ENCODE measurements at places on chromosomes 4 and X. TPM values are rescaled to one million over a fixed set of nuclear protein-coding genes. Genes with fewer than 3 reads are reported as not detected.

The ANAPC4 gene
- polyA plus RNA-seq, result 60.2 TPM

DNA sequence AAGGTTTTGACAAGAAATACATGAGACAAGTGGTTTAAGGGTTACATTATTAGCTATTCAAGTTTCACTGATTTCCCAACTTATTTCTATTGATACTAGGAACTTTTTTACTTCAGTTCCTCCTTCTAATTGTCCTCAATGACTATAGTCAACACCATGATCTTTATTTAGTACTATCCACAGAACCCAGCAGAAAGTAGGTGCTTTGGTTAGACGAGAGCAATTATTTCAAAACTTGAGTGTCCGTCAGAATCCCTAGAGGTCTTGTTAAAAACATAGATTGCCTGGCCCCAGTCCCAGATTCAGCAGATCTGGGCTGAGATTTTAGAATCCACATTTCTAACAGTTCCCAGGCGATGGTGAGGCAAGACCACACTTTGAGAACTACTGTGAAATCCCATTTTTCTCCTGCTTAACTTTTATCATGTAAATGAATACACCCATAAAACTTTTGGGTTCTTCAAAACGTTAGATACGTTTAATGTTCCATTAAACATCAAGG, 17.9 kb downstream of the EXOC1 start:
- DNase-seq, result no peak

- no peak for DNase-seq
Measured at GRCh38 chrX:119459181-119459580, 9.1 kb upstream of the SLC25A5 start.

The GAGE2A gene
- polyA plus RNA-seq, result not detected

The PDCL2 gene
- not detected for polyA plus RNA-seq

DNA sequence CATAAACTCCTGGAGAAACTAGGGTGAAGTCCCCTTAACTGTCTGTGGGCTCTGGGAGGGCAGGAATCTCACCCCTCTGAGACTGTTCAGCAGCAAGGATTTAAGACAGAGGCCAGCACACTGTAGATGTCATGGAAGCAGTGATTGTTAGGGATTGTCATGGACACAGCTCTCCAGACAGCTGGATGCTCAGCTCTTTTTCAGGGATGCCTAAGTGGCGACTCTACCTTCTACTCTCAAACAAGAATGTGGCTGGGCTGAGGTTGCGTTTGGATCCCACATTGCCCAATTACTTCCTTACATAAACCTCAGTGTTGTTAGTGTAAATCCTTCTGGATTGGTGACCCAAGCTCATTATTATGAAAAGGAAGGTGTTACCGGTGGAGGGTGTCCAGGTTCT, 291.9 kb upstream of the VCX3A start:
- no peak for DNase-seq

DNA sequence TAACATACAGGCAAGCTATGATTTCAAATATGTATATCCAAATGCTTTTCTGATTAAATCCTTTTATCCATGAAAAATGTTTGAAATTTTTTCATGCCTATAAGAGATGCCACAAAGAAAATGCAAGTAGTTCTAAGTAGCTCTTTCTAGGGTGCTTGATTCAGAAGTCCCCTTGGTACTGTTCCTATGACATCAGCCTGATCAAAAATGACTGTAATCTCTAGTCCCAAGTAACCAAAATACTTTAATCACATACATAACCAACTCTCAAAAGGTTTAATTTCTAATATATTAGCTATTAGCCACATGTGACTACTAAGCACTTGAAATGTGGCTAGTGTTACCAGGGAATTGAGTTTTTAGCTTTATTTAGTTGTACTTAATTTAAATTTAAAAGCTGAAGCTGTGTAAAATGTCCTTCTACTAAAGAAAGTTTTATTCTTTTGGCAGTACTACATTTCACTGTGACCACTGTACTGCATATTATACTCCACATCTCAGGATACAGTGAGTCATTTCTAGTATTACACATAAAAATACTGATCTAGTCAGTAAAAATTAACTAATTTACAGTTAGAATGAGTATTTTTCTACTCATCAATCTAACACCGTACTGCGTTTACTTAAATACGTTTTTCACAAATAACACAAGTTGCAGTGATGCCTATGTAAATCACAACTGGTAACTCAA, 33.9 kb downstream of the FBXW7 start:
- no peak for DNase-seq

GRCh38 chr4:1223841-1224809, 24.8 kb downstream of the CTBP1 start:
- no peak for DNase-seq

The USP51 gene
- polyA plus RNA-seq, result 11.3 TPM

- DNase-seq, result no peak
Measured at GRCh38 chr4:113707048-113707447, 54.5 kb downstream of the CAMK2D start.

The ELF2 gene
- 62.3 TPM for polyA plus RNA-seq

- DNase-seq, result no peak
Measured at GRCh38 chr4:142293536-142293935, 552.6 kb downstream of the INPP4B start.

DNA sequence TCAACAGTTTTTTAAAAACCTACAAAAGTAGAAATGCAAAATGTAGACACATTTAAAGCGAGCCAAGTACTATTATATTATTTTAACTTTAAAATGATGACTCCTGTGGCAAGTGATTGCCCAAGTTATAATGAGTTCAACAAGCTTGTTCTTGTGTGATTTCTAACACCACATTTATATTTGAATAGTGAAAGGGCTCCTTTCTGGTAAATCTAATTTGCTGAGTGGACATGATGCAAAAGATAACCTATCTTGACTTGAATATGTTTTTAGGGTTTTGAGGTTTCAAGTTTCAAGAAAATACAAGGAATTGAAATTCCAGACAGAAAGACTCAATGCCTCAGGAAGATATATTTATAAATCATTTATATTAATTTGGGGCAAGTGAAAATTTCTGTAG, 1.1 kb upstream of the EPGN start:
- no peak for DNase-seq

DNA sequence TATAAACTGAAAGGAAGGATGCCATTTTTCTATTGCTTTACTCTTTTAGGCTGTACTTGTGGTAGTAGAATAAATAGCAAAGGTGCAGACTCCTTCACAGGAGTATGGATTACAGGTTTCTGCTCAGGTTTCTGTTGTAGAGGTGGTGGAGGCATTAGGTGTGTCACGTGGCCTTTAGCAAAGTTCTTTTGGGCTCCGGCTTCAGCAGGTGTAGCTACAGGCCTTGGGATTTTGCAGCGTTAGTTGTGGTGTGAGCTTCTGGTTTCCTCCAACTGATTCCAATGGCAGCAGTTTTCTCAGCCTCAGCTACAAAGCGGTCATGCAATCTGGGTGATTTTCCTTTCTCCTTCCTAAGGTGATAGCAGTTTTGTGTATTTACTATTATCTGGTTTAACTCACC, 255.8 kb upstream of the GK2 start:
- DNase-seq, result no peak

The MAGEA4 gene
- not detected for polyA plus RNA-seq

The NUDT11 gene
- 16.0 TPM for polyA plus RNA-seq

GRCh38 chr4:81498046-81498445, 26.3 kb upstream of the RASGEF1B start:
- no peak for DNase-seq

GRCh38 chr4:133668061-133668851, 519.2 kb downstream of the PCDH10 start:
- DNase-seq, result no peak

GRCh38 chr4:184983672-184984356, 34.5 kb upstream of the HELT start:
- no peak for DNase-seq

DNA sequence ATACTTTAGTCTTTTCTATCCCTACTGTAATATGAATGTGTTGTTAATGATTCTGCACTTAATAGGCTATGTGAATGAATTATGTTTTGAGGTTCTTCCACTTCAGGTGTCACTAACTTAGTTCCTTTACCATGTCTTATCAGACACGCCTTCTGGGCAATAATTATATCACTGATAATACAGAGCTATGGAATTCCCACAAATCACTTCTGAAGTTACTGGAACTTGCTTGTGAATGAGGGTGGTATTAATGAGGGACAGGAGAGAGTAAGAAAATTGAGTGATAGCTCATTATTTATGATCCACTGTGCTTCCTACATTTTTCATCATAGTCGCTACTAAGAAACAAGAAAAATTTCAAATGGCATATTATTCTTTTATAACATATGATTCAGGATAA, 130.0 kb downstream of the PDLIM5 start:
- no peak for DNase-seq

The MAGEA1 gene
- polyA plus RNA-seq, result not detected

DNA sequence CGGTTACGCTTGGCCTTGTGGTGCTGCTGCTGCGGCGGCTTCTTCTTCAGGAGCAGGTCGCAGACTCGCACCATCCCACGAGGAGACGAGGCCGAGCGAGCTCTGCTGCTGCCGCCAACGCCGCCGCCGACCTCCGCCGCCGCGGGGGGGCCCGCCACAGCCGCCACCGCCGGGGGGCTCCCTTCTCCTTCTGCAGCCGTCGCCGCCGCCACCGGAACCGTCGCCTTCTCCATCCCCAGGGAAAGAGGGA, 237 bp downstream of the ANKRD17 start:
- no peak for DNase-seq
